ENCODE measurements at places on chromosomes 3 and 15. TPM values are rescaled to one million over a fixed set of nuclear protein-coding genes. Genes with fewer than 3 reads are reported as not detected.

Gene PLCL2
- total RNA-seq: 1.5 TPM

Gene PLSCR2
- total RNA-seq: not detected

Gene IQCF5
- total RNA-seq: not detected

Gene AGBL1
- total RNA-seq: not detected

Gene PLA2G4D
- total RNA-seq: not detected

Gene VEPH1
- total RNA-seq: 14.8 TPM

Gene CHRNA5
- total RNA-seq: 6.0 TPM

Gene CAMK2N2
- total RNA-seq: 0.16 TPM
